ENCODE measurements at places on chromosomes 3 and 15.

GRCh38 chr3:13494463-13495350 lies 14.6 kb downstream of the HDAC11 start:
- DNase-seq, result no peak

- no peak for DNase-seq
These were observed 50.7 kb downstream of the PEAK1 start for GRCh38 chr15:77369168-77369567.

- no peak for DNase-seq
These were observed 276.0 kb downstream of the GBE1 start for GRCh38 chr3:81485444-81485865.

- DNase-seq, result no peak
These were observed 28.4 kb upstream of the PIK3CB start for GRCh38 chr3:138862924-138863775.

- no peak for DNase-seq
These were observed 30.9 kb downstream of the DAG1 start for GRCh38 chr3:49500732-49501609.

DNA sequence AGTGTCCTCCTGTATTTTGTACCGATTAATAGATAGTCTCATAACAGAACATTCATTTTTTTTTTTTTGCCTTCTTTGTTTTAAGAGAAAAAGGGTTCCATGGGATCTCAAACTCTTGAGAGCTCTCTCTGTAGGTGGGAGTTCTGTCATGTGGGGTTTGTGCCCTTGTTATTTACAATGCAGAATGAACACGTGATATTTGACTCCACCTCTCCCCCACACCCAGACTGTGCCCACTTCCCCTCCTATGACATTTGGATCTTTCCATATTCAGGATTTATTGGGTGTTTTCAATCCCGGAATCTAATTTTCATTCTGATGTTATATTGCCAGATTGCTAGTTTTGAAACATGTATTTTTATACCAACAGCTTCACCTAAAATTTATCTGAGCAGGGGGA lies 49.5 kb downstream of the ARPP21 start:
- DNase-seq, result no peak

- DNase-seq, result no peak
These were observed 13.0 kb downstream of the GLB1 start for GRCh38 chr3:33083958-33084357.

GRCh38 chr3:4460334-4460733 lies 6.7 kb downstream of the SUMF1 start:
- DNase-seq, result no peak

DNA sequence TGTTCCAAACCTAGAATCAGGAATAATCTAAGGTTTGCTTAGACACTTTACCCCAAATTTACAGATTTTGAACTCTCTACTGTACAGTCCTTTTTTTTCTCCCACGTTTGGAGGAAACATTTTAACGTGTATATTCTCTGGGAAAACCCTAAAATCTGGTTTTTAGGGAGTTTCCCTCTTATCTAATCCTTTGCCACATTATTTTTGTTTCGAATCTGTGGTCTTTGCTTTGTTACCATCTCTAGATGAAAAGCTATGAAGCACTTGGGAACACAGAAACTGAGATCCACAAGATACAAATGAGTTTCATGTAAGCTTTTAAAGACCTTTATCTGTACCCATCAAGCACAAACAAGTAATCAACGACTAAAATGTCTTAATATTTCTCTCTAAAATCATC lies 41.3 kb downstream of the PLD1 start:
- no peak for DNase-seq

DNA sequence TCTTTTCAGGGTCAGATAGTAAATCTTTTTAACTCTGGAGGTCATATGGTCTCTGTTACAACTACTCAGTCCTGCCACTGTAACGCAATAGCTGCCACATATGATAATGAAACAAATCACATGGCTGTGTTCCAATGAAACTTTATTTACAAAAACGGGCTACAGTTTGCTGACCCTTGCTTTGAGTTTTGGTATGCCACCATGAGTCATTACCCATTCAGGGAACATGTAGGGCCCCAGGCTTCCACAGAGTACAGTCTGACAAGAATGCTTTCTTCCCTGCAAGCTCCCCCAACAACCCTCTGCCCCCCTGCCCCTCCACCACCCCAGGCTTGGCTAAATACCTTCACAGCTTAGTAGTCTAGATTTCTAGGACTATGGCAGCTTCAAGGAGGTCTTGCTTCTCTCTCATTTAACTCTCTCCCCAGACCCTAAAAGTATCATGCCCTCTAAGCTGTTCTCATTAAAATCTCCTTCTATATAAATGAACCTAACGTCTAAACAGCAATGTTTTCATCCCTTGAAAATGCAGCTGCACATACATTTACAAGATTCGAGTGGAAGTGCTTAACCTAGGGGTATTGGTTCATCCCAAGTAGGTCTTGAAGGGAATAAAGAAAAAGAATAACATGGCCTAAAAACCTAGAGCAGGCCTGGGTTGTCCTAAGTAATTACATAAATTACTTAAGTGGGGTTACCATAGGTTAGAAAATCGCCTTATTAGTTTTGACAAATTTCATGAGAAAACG lies 117.8 kb upstream of the PRICKLE2 start:
- no peak for DNase-seq

DNA sequence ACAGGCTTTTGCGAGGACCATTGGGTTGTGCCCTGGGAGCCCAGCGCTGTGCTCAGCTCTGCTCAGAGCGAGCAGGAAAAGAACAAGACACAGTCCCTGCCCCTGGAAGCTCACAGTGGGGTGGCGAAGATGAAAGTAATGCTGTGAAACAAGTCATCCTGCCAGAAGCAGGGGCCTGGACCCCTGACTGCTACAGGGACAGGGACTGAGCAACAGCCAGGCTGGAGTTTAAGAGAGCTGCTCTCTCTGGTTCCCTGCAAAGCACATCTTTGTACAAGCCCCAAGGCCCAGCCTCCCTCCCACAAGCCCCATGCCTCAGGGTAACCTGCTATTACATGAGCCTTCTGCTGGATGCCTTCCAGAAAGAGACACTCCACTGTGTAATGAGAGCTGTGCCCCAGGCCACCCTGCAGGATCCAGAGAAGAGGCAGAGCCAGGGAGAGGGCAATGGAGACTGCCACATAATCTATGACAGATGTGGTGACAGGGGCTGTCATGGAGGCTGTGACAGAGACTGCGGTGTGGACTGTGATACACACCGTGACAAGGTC lies 7.1 kb upstream of the HCN4 start:
- DNase-seq, result no peak

DNA sequence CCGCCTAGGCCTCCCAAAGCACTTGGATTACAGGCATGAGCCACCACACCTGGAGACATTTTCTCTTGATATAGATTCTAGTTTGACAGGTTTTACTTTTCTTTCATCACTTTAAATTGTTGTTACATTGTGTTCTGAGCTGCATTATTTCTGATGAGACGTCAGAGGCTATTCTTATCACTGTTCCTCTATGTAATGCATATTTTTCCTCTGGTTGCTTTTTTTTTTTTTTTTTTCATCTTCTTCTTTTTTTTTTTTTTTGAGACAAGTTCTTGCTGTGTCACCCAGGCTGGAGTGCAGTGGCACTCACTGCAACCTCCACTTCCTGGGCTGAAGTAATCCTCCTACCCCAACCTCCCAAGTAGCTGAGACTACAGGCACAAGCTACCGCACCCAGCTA lies 41.2 kb downstream of the TRA2B start:
- DNase-seq, result no peak

GRCh38 chr3:182904164-182904563 lies 76.2 kb downstream of the DCUN1D1 start:
- no peak for DNase-seq

GRCh38 chr3:140164922-140165590 lies 230.1 kb downstream of the CLSTN2 start:
- no peak for DNase-seq

GRCh38 chr15:89825271-89825940 lies 10.8 kb upstream of the ANPEP start:
- no peak for DNase-seq

- DNase-seq, result peak; percentile 56
These were observed 67.2 kb downstream of the CACNA2D2 start for GRCh38 chr3:50436114-50436674.

DNA sequence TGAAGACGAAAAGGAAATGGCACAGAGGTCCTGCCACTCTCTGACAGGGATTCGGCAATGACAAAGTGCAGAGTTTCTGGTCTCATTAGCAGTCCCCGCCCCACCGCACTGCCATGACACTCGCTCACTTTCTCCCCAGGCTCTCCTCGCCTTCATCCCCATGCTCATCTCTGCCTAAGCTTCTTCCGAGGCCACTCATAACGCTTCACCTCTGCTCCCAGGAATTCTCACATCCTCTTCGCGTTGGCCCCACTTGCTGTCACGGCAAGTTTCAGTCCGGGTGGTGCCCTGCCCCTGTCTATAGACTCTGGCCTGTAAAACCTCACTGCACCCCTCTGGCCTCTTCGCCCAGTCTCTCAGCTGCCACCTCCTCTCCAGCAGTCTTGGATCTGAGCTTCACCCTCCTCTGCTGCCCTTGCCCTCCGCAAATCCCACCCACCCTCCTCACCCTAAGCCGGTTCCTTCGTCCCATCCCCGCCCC lies 654 bp downstream of the RUBCN start:
- DNase-seq, result no peak

DNA sequence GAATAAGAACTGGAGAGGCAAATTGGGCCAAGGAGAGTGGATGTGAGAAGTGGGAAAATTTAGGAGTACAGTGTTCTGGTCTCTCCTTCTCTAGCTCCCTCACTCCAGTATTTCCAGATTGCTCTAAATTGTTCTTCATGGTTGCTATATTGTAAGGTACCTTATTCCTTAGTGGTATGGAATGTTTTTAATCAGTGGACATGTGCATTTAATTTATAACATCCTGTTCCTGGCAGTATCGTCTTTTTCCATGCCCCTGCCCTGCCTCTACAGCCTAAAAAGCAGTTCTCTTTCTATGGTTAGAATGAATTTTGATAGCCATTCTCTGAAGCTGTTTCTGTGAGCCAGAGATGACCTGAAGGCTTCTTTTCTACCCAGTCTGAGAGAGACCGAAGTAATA lies 180.5 kb downstream of the TCF12 start:
- DNase-seq, result no peak

GRCh38 chr3:143594206-143594605 lies 254.1 kb downstream of the SLC9A9 start:
- DNase-seq, result no peak

DNA sequence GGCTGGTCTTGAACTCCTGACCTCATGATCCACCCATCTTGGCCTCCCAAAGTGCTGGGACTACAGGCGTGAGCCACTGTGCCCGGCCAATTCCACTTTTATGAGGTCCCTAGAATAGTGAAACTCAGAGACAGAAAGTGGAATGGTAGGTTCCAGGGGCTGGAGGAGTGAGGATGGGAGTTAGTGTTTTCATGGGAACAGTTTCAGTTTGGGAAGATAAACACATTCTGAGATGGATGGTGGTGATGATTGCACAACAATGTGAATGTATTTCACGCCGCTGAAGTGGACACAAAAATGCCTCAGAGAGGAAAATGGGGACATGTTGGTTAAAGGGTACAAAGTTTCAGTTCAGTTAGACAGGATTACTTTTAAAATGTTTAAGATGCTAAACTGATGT lies 22.5 kb upstream of the HDAC11 start:
- no peak for DNase-seq

DNA sequence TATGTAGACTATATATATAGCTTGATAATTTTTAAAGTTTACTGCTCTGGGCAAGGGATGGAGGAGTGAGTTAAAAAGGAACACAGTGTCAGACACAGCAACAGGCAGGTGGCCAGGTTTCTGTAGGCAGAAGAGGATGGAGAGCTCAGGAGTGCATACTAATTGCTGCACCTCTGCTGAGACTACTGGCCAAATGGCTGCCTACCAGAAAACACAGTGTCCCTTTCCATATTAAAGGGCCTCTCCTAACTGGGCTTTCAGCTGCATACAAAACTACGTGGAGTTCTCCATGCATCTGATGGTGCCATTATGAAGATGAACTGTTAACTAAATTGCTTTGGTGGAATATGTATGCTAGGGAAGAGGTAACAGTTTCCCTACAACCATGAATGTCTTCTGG lies 1.8 kb downstream of the ATP13A4 start:
- DNase-seq, result no peak

DNA sequence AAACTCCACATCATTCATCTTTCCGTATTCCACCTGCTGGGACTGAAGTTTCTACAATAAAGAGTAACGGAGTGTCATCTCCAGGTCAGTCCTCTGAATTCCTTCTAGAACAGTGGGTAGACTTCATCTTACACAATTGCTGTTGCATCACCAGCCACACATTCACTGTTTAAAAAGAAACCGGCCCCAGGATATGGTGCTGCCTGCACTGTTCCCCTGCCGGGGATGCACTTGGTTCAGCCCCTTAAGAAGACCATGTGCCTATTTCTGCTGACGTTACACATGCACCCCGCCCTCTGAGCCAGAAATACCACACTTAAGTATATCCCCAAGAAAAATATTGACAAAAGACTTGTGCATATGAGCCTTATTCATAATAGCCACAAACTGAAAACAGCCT lies 233.4 kb downstream of the FEZF2 start:
- DNase-seq, result no peak

- no peak for DNase-seq
These were observed 205.9 kb downstream of the P3H2 start for GRCh38 chr3:189914799-189915198.

DNA sequence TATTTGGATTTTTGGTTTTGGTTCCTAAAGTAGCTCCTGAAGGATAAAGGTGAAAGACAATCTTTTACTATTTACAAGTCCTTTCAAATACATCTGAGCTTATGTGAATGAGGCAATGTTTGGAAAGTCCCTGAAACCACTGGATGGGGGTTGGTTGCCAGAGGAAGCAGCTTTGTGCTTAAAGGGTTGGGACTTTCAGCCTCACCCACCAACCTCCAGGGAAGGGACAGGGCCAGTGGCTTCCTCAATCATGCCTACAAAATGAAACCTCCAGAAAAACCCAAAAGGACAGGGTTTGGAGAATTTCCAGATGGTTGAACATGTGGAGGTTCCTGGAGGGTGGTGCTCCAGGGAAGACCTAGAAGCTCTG lies 20.9 kb upstream of the ABHD17C start:
- DNase-seq, result no peak

DNA sequence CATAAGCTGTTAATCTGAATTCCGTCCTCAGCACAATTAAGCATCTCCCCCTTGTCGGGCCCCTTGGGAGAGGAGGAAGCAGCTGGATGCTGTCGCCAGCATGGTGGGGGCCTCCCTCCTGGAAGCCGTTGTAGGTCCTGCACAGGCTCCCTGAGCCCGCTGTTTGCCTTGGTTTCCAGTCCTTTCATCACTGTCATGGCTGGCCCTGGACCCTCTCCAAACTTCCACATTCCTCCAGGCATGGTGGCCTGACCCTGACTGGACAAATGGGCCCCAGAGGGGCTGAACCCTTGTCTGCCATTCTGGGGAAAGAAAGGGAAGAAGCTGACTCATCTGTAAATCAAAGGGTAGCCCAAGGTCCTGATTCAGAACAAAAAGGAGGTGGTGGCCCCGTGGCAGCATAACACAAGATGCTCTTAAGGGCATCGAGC lies 300.5 kb upstream of the LRRFIP2 start:
- DNase-seq, result no peak

GRCh38 chr3:136862617-136863322 lies 762 bp downstream of the NCK1 start:
- DNase-seq, result no peak

- DNase-seq, result no peak
These were observed 17.1 kb upstream of the TPM1 start for GRCh38 chr15:63025460-63025859.

GRCh38 chr3:156750191-156750873 lies 75.8 kb upstream of the LEKR1 start:
- DNase-seq, result no peak

- DNase-seq, result no peak
These were observed 86.3 kb downstream of the CNTN6 start for GRCh38 chr3:1179146-1179545.
